ENCODE measurements at places on chromosomes 7 and 10. TPM values are rescaled to one million over a fixed set of nuclear protein-coding genes. Genes with fewer than 3 reads are reported as not detected.

Gene ABCC2
- total RNA-seq = 2.1 TPM

Gene NEBL
- total RNA-seq = 29.3 TPM

Gene GAD2
- not detected for total RNA-seq

DNA sequence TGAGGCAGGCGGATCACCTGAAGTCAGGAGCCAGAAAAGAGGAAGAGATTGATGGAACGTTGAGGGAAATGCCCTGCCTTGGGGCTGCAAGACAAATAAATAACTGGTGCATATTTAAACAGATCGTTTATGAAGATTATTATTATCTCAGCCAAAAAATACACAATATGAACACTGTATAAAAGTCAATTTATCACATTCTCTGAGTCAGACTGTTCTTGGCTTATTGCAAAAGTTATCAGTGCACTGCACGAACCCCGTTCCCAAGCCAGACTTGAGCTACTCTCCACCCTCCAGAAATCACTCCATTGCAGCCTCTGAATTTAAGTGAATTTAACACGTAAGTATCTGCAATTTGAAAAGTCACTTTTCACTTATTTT, 1.6 kb downstream of the DNMBP start:
- DNase-seq = peak; percentile 31

DNA sequence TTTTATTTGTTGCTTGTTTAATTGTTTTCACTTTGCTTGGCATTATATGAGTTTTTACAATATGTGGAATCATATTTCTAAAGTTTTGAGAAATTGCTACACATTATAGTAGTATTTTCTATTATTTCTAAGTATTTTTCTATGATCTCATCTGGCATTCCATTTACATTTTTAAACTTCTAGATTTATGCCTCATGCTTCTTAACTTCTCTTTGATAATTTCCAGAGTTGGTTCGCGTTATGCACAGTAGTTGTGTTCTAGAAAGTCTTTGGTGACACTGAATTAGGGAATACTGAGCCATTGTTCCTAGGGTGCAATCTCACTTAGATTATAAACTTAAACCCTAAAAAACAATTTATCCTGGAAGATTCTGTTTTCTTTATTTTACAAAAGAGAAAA, 129.2 kb downstream of the GNAI1 start:
- peak; percentile 67 for DNase-seq

GRCh38 chr7:2198206-2198605, 34.5 kb downstream of the MAD1L1 start:
- DNase-seq = no peak

DNA sequence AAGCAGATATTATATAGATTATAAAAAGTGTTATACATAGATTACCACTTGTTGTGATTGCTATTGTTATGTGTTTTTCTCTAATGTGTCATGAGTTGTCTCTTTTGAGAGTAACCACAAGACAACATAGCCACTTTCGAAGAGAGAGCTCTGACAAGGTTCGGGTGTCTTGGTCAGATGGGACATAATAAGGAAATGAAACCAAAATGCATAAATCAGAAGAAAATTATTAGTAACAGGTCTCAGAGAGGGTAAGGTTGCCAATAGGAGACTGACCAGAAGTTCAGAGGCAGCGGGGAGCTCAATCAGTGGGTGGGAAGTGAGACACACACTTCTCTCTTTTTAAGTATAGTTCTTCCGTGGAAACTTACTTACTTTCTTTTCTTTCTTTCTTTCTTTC, 639.2 kb upstream of the POT1 start:
- DNase-seq = no peak
